ENCODE measurements at places on chromosomes 16 and 17.

- peak; percentile 19 for DNase-seq
Measured at GRCh38 chr16:89759746-89760340, 38.5 kb downstream of the ZNF276 start.

GRCh38 chr17:8391711-8392110 lies 5.9 kb downstream of the RNF222 start:
- no peak for DNase-seq

DNA sequence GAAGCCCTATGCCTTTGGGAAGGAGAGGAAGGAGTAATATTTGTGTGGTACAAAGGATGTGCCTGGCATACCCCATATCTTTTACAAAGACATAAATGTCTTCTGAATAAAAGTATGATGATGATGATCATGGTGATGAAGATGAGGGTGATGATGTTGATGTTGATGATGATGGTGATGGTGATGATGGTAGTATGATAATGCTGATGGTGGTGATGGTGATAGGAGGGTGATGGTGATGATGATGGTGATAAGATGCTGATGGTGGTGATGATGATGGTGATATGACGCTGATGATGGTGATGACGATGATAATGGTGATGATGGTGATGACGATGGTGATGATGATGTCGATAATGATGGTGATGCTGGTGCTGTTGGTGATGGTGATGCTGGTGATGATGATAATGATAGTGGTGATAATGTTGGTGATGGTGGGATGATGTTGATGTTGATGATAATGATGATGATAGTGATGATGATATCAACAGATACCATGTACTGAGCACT lies 684.2 kb downstream of the WWOX start:
- no peak for DNase-seq

- DNase-seq, result no peak
Measured at GRCh38 chr16:5560084-5560483, 462.5 kb upstream of the EEF2KMT start.

GRCh38 chr16:80014241-80014939 lies 413.9 kb upstream of the MAF start:
- DNase-seq, result no peak
